ENCODE measurements at places on chromosomes 5 and 9. TPM values are rescaled to one million over a fixed set of nuclear protein-coding genes. Genes with fewer than 3 reads are reported as not detected.

The KCNIP1 gene
- total RNA-seq, result 4.2 TPM

The HABP4 gene
- total RNA-seq, result 8.4 TPM

The SLC36A3 gene
- not detected for total RNA-seq

The FBP1 gene
- total RNA-seq, result not detected

The RALGPS1 gene
- total RNA-seq, result 9.4 TPM
